LHCN-M2 (cell line): ENCODE measurements at places on chromosomes 3 and 15. TPM values are rescaled to one million over a fixed set of nuclear protein-coding genes. Genes with fewer than 3 reads are reported as not detected.

The COL6A5 gene
- under 0.01 and 0.34 TPM in 2 replicates for total RNA-seq

The PLCL2 gene
- total RNA-seq, result not detected in 2 replicates

The RLBP1 gene
- total RNA-seq, result not detected in 2 replicates

The MCF2L2 gene
- 0.13 and 0.23 TPM in 2 replicates for total RNA-seq

The ISLR gene
- 0.13 and 0.34 TPM in 2 replicates for total RNA-seq

The CKMT1A gene
- not detected in 2 replicates for total RNA-seq

The CCR5 gene
- total RNA-seq, result not detected in 2 replicates

The STARD5 gene
- total RNA-seq, result 4.3 and 4.6 TPM in 2 replicates

The WDR82 gene
- total RNA-seq, result 44.5 and 58.0 TPM in 2 replicates

The GP9 gene
- total RNA-seq, result not detected in 2 replicates

The INSYN1 gene
- 0.19 and 0.29 TPM in 2 replicates for total RNA-seq

The AADACL2 gene
- total RNA-seq, result not detected in 2 replicates

The KNL1 gene
- 63.7 and 65.0 TPM in 2 replicates for total RNA-seq

The CAV3 gene
- total RNA-seq, result 20.3 and 30.4 TPM in 2 replicates

The SLC12A1 gene
- not detected in 2 replicates for total RNA-seq

The ARPP21 gene
- 2.1 and 7.1 TPM in 2 replicates for total RNA-seq

The GOLGA8G gene
- total RNA-seq, result under 0.01 and 0.11 TPM in 2 replicates

The CASR gene
- total RNA-seq, result not detected in 2 replicates

The FOXP1 gene
- total RNA-seq, result 16.0 and 18.2 TPM in 2 replicates

The RTF1 gene
- 23.8 and 34.6 TPM in 2 replicates for total RNA-seq

The KIF15 gene
- total RNA-seq, result 21.5 and 25.9 TPM in 2 replicates

The THSD4 gene
- 10.4 and 13.0 TPM in 2 replicates for total RNA-seq

The SV2B gene
- total RNA-seq, result not detected in 2 replicates

The PPM1L gene
- total RNA-seq, result 0.19 and 0.52 TPM in 2 replicates

The PTH1R gene
- total RNA-seq, result 1.2 and 1.3 TPM in 2 replicates

The FOXB1 gene
- total RNA-seq, result not detected in 2 replicates

The OSTN gene
- 0.06 TPM in 1 of 2 replicates, not detected in the other for total RNA-seq
